Vagina (tissue), 2 donors: ENCODE measurements at places on chromosomes 5 and 9.

DNA sequence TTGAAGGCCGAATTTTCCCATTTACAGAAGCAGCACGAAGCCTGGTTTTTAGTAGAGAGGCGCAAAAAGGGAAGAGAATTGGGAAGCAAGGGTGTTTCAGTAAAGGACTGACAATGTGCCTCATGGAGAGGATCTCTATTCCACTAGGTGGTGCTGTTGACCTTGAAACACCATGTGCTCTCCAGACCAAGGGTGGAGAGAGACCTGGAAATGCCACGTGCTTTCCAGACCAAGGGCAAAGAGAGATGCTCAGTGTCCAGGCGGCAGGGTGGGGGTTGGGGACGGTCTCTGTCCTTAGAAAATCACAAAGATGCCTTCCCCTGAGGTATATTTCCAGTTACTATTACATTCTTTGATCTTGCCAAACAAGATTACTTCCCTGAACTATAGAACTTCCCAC is 425.3 kb downstream of the CSNK1G3 start:
- no peak for DNase-seq

GRCh38 chr9:114958021-114958843 is 27.8 kb upstream of the TNFSF8 start:
- DNase-seq: no peak

GRCh38 chr5:14415024-14415697 is 166.4 kb upstream of the OTULINL start:
- no peak for DNase-seq

GRCh38 chr5:167392240-167392639 is 899.2 kb upstream of the WWC1 start:
- DNase-seq: no peak

DNA sequence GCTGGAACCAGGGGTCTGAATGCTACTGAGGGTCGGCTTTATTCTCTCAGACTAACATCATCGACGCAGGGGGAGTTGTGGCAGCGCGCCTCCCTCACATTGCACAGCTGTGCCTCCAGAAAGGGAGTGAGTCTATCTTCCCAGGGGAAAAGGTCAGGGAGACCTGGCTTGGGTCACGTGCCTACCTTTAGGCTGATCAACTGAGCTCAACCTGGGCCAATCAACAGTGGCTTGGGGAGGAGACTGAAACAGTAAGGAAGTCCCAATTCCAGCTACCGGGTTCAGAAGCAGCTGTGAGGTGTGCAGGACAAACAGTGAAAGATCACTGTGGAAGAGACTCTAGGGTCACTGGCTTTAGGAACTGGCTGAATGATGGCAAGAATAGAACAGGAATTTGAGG is 14.3 kb downstream of the SNX30 start:
- no peak for DNase-seq

- no peak for DNase-seq
Measured at GRCh38 chr5:138610918-138611677, 35.9 kb upstream of the HSPA9 start.

GRCh38 chr5:165349735-165350134 is 1844.3 kb downstream of the MAT2B start:
- no peak for DNase-seq

- DNase-seq: no peak
Measured at GRCh38 chr9:130962418-130963316, 23.6 kb upstream of the FIBCD1 start.

DNA sequence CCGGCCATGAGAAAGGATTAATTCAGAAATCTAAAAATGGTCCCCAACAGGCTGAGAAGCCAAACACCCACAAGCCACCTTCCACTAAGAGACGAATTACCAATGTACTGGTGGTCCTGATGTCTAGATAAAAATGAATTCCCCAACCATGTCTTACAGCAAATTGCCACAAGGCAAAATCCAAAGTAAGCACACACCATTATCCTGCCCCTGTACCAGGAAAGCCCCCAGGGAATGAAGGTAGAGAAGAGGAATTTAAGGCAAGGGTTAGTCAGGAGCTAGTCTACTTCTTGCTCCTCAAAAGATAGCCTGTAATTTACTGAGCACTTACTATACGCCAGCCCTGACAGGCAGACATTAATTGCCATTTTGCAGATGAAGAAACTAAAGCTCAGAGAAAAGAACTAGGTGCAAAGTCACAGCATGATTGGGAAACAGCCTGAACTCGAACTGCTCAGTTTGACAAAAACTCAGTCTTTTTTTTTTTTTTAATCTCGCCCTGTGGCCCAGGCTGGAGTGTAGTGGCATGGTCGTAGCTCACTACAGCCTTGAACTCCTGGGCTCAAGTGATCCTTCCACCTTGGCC is 64.3 kb downstream of the RAPGEF1 start:
- no peak for DNase-seq

DNA sequence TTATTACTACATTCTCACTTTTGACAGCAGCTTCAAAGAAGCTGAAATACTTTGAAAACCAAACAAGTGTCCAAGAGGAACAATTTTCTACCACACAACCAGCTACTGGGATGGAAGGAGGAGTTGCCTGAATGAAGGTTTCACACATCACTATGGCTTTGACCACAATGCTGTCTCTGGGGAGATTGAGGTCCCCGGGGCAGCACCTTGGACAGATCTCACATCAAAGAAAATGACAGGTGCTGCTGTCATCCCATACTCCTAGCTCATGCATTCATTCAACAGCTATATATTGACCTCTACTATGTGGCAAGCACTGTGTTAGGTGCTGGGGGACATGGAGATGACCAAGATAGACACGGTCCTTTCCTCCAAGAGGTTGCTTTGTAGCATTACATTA is 233.2 kb upstream of the RASEF start:
- DNase-seq: no peak

DNA sequence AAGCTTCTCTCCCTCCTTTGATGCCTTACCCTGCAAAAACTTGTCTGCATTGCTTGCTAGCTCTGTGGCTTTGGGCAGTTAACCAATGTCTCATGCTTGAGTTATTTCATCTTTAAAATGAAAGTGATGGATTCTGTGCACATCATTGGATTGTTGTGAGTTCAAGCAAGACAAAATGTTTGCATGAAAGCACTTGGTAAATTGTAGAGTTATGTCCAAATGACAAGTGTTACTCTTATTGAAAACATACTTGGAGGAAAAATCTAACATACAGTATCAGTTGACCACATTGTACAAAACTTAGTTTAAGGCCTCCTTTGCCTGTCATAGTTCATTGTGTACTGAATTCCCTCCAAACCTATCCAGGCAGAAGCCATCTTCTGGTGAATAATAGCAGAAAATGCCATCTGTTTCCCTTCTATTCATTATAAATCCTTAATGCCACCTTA is 30.0 kb downstream of the TGFBR1 start:
- no peak for DNase-seq

DNA sequence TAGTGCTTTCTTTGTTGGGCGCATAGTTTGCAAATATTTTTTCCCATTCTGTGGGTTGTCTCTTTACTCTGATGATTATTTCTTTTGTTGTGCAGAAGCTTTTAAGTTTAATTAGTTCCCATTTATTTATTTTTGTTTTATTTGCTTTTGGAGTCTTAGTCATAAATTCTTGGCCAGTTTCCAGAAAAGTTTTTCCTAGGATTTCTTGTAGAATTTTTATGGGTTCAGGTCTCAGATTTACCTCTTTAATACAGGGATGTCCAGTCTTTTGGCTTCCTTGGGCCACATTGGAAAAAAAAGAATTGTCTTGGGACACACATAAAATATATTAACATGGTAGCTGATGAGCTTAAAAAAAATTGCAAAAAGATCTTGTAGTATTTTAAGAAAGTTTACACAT is 122.0 kb downstream of the WDR70 start:
- DNase-seq: no peak

- no peak for DNase-seq
Measured at GRCh38 chr9:122812736-122813135, 12.8 kb downstream of the OR1K1 start.

DNA sequence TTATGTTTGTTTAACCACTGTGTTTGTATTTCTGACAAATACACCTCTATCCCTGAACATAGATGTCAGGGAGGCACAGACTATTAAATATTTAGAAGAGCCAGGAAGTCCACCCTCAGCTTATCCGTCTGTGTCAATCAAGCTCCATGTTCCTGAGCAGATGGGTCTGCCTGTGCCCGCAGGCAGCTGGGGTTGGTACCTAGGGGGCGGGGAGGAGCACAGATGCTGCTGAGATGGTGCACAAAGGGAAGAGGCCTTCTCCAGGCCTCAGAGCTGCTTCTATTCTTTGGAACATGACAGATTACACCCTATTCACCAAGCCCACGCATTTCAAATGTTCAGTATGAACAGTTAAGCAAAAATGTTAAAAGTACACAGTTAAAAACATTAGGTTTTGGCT is 142.1 kb downstream of the EPB41L4A start:
- DNase-seq: no peak

GRCh38 chr9:98142182-98142907 is 23.3 kb upstream of the TRIM14 start:
- DNase-seq: no peak

DNA sequence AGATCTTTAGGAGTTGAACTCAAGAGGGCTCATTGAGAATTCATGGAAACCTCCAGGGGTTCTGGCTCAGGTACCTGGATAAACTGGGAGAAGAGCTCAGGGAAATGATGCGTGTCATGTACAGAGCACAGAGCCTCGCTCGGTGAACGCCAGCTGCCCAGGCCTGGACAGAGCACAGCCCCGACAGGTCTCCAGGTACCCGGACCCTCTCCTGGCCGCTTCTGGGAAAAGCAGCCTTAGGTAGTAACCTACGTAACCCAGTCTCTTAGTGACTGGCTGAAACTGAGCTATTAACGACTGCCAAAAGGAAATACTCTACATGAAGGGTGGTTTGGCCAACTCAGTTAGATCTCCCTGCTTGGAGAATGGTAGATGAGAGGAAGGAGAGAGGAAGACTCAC is 157.4 kb downstream of the TTLL11 start:
- no peak for DNase-seq

DNA sequence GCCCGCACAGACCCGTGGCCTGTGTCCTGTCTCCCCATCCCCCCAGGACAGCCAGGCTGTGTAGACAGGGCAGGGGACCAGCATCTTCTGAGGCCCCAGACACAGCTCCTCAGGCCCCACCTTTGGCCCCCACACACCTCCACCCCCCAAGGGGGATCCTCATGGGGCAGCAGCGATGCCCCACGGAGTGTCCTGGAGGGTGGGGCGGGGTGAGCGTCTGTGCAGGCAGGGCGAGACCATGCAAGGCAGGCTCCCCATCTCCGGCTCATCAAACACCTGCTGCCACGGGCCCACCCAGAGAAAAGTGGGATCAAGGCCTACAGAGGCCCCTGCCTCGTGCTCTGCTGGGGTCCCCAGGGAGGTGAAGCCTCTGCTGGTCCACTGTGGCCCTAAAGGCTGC is 118.7 kb upstream of the FOXD4L5 start:
- no peak for DNase-seq

GRCh38 chr9:81874931-81875330 is 53.3 kb upstream of the SPATA31D4 start:
- no peak for DNase-seq

GRCh38 chr5:44334622-44335021 is 54.6 kb downstream of the FGF10 start:
- no peak for DNase-seq

- no peak for DNase-seq
Measured at GRCh38 chr5:157252711-157253465, 13.0 kb upstream of the CYFIP2 start.

DNA sequence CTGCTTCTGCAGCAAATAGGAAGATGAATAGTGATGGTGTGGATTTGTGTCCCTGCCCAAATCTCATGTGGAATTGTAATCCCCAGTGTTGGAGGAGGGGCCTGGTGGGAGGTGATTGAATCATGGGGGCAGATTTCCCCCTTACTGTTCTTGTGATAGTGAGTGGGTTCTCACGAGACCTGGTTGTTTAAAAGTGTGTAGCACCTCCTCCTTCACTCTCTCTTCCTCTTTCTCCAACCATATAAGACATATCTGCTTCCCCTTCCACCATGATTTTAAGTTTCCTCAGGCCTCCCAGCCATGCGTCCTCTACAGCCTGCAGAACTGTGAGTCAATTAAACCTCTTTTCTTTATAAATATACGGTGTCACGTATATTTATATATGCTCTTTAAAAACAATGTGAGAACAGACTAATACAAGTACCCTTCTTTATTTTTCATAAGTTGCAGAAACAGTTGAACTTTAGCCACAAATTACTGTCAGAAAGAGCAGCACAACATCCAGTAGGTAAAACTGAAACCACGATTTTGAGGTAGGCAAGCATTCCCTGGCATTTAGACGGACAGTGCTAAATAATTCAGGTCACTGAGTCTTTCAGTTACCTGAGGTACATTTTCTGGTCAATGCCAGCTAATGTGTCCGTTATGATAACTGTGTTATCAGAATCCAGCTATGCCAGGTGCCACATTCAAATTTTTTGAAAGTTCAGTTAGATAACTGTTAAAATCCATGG is 79.3 kb upstream of the SPEF2 start:
- no peak for DNase-seq
